RCC 7860 (cell line): ENCODE measurements at places on chromosomes 4 and X.
A peak's percentile ranks its signal among the peaks of the same experiment; 100 is the strongest.

- DNase-seq = no peak
Observed at GRCh38 chrX:133640161-133641015, 225.1 kb upstream of the GPC4 start.

GRCh38 chr4:144189121-144189520 is 48.6 kb upstream of the GYPA start:
- DNase-seq = no peak

DNA sequence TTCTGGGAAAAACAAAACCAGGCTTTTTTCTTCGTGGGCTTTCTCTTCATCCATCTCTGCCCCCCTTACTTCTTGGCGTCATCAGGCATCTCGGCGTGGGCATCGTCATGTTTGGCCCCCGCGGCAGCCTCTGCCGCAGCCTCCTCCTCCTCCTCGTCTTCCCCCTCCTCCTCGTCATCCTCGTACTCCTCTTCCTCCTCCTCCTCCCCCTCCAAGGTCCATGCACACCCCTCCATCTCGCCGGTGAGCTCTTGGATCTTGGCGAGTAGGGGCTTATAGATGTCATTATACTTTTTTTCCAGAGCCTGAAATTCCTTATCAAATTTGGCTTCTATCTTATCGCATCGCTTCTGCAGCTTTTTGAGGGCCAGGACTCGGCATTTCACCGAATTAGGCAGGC is 488 bp downstream of the NAP1L5 start:
- DNase-seq = no peak

DNA sequence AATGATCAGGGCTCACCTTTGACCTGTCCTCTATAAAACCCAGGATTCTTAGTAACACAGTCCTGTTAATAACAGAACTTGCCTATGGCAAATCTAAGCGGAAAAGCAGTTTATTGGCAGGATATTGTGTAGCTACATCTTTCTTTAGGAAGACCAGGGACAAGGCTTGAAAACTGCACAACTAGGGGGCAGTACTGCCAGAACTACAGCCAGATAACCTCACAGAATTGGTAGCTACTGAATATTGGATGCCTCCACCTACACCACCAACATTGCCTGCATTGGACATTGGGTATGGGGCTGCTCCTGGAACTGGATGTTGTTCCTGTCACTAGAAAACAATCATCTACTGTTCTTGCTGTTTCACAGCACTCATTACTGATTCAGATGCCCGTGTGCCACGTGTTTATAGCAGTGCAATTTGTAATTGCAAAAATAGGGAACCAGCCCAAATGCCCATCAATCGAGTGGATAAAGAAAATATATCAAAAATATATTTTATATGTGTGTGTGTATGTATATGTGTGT is 47.4 kb downstream of the REPS2 start:
- no peak for DNase-seq

DNA sequence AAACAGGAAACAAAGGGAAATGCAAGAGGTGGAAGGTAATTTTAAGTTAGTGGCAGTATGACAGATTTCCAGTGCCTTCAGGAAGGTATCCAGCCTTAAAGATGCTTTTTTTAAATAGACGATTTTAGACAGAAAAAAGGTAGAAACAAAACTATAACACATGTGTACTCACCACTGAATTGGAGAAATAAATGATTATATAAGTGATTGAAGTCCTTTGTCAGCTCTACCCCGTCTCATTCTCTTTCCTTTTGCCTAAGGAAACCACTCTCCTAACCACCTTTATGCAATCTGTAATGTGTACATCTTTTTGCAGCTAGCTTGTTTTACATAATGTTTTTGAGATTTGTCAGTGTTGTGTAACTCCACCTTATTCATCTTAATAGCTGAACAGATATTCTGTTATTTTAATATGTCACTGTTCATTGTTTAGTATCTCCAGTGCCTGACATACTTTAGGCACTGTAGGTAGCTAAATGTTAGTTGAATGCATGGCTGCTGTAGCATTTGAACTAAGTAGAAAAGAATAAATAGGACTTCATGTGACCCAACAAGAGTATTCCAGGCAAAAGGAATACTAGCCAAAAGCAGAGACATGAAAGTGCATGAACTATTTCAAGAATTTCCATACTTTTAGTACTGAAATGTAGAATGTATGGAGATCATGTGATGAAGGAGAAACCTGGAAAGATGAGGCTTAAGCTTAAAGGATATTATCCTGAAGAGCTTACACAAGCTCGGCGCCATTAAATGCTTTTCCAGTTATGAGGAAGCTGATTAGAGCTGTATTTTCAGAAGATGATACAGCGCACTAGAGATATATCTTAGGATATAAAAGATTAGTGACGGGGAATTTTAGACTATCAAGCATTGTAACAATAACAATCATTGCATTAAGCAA is 865 bp downstream of the FAM200B start:
- peak; percentile 26 for DNase-seq

DNA sequence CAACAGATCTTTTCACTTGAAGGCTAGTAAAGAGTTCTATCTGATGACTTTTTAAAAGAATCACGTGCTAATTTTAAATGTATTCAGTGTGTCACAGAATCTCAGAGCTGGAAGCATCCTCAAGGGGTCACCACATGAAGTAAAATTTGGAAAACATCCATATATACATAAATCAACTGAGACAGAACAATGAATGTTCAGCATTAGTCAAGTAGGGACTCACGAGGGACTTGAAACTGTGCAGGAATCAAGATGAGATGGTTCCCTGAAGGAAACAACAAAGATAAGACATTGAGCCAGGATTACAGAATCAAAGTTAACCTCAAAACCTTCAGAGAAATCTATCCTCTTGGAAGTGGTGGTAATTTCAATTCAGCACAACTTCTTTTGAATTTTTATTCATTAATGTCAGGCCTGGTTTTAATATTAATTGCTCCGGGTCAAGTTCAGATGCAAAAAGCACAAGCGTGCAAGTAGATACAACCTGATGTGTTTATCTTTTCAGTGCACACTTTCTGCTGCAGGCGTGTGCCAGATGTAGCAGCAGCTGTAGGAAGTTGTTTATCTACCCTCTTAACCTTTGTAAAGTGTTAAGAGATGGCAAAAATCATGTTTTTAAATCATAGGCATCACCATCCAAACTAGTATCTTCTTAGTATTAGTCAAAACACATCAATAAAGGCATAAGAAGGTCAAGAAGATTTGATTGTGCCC is 87.7 kb upstream of the SRD5A3 start:
- DNase-seq = no peak

DNA sequence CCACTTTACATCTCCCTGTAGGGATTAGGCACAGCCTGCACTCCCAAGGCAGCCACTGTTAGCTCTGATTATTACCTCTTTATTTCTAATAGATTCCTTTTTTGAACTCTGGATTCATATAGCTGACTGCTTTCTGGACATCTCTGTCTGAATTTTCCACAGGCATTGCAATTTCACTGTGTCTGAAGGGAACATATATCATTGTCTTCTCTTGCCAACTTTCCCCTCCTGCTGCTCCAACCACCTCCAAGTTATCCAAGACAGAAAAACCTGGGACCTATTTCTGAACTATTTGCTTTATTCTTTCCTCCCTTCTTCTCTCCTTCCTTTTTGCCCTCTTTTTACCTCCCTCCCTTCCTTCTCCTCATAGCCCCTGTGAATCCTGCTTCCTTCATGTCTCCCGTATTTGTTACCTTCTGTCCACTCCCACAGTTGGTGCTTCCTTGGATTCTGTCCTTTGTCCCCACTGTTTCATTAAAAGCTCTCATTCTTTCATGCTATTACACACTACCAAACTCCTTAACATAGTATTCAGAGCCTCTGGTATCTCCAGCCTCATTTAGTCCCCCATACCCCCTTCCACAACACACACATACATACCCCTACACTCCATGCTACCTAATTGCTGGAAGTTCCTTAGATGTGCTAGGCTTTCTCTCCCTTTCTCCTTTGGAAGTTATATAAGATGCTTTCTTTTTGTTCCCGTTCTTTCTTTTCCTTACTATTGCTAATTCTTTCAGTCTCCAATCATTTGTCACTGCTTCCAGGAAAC is 34.7 kb downstream of the FGF2 start:
- no peak for DNase-seq

DNA sequence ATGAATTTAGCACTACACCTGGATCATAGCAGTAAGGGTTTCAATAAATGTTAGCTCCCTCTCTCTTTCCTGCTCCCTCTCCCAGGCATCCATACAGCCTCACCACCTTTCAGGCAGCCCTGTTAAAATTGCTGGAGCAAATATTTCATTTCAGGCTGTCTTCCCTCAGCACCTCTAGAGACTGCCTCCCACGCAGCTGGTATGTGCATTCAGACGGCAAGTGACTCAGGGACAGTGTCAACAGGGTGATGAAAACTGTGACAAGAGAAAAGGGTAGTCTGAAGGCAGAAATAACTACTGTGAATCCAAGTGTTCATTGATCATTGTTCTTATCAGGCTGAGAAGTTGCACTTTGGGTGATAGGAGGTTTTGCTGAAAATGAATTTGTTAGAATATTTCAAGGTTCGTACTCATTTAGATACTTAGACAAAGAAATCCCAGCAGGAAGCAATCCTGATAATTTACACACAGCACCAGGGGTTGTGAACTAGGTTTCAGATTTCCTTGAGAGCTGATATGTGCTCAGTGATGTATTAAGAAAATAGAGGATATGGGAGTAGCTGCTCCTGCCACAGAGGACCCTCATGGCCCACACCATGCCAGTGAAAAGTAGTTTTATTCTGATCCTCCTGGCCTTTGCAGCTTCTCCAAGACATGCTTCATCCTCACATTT is 424.2 kb downstream of the FGF13 start:
- DNase-seq = no peak

DNA sequence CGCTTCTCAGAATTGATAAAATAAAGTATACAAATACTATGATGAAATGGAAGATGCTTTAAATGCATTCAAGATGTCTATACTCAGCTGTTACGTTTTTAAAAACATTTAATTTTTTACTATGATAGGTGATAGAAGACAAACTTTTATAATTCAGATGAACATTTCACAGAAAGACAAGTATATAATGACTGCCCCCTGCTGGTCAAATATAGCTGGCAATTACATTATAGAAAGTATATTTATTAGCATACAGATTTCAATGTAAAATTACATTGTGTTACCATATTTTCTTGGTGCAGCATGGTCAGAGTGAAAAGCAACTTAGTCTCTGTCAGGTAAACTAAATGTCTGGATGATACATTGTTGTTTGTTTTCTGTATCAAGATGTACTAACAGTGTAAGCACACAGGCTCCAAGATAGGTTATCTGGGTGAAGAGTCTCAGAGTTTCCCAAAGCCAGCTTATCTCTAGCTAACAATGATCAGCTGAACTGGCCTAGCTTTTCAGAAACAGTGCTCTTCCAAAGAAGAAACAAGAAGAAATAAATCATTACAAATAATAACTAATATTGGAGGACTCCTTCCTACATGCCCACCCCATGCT is 54.1 kb downstream of the SRPX start:
- peak; percentile 18 for DNase-seq

DNA sequence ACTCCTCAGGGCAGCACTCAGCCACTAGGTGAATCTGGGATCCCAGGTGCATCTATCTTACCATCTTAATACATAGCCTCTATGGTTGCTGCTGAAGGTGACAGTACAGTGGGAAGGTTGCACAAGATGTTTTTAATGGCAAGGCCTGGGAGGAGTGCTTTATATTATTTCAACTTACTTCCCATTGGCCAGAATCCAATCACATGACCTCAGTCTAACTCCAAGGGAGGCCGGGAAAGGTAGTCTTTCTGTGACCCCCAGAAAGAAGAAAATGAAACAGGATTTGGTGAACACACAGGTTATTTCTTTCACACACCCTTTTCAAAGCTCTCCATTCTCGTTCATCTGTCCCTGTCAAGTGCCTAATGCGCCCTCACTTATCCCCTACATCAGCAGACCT is 189.1 kb upstream of the ATP6AP2 start:
- no peak for DNase-seq

- no peak for DNase-seq
Observed at GRCh38 chr4:37450911-37451310, 206.4 kb downstream of the NWD2 start.

GRCh38 chrX:118221270-118221669 is 104.7 kb upstream of the KLHL13 start:
- no peak for DNase-seq

DNA sequence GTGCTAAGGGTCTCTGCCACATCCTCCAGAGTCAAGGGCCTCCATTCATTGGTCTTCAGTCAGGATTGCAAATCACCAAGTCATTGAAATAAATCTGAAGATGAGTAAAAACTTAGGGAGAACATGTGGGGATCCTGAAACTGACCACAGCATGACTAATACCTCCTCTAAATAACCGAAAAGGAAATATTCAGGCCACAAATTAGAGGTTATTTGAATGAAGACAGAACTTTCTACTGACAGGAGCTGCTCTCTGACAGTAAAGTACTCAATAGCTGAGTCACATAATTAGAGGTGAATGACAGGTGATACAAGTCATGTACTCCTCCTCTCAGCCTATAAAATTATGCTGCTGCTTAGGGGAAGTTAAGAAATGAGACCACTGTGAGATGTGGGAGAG is 240.2 kb upstream of the F9 start:
- DNase-seq = no peak

DNA sequence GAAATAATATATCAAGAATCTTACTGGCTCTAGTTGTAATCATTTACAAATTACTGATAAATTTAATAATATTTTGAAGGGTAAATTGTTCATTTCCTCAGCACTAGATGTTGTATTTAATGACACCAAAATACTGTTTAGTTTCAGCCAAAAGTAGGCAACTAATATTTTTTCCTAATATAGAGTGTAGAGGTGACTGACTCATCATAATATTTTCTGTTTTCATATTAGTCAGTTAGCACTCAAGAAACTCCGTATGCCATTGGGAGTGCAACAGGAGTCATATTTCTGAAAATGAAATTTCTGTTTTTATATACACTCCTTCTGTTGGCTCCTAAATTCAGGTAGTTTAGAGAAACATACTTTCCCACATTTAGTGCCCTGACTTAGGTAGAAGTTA is 36.6 kb upstream of the PTPN13 start:
- no peak for DNase-seq

- DNase-seq = no peak
Observed at GRCh38 chr4:185464887-185465286, 6.6 kb downstream of the CCDC110 start.

DNA sequence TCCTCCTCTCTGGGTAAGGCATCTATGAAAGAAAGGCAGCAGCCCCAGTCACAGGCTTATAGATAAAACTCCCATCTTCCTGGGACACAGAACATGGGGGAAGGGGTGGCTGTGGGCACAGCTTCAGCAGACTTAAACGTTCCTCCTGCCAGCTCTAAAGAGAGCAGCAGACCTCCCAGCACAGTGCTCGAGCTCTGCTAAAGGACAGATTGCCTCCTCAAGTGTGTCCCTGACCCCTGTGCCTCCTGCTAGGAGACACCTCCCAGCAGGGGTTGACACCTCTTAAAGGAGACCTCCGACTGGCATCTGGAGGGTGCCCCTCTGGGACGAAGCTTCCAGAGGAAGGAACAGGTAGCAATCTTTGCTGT is 89.9 kb downstream of the EFHC2 start:
- no peak for DNase-seq

DNA sequence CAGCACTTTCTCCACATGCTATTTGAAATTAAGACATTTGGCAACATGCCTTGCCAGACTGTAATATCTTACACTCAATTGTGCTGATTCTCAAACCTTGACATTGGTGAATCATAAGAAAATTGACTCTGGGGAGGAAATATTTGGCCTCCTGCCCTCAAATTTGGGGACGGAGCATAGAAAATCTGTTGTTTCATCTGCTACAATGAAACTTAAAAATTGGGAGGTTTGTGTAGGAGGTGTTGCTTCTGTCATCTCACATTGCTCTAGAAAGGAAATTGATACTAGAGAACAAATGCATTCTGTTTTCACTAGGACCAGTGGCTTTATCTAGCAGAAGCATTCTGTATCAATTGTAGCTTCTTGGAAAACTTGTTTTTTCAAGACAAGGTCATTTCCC is 5.3 kb downstream of the OCRL start:
- no peak for DNase-seq

GRCh38 chr4:114694770-114695169 is 96.2 kb downstream of the UGT8 start:
- DNase-seq = peak; percentile 45
